ENCODE measurements at places on chromosomes 16 and 17.
A peak's percentile ranks its signal among the peaks of the same experiment; 100 is the strongest.

DNA sequence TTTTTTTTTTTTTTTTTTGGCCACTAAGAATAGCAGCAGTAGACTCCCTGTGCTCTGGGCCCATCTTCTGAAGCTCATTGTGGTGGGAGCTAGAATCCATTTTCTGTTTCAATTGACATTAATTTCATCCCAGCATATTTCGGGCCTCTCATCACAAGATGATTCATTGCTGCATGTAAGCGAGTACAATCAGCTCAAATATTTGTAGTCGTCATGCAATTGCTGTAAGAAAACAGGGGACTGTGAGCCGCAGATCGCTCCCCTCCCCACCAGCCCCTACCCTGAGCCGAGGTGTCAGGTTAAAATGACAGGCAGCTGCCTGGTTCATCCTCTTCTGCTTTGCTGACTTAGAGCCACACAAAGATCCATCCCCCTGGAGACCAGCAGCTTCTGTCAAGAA is 358.8 kb upstream of the CDH5 start:
- H3K27ac ChIP-seq = no peak overlapping the region
- no peaks in the 10 kb centered on the region for H3K4me1 ChIP-seq
- no peaks in the 10 kb centered on the region for H3K27me3 ChIP-seq
- no peaks in the 10 kb centered on the region for H3K36me3 ChIP-seq
- DNase-seq = no peak
- H3K4me3 ChIP-seq = no peak overlapping the region

DNA sequence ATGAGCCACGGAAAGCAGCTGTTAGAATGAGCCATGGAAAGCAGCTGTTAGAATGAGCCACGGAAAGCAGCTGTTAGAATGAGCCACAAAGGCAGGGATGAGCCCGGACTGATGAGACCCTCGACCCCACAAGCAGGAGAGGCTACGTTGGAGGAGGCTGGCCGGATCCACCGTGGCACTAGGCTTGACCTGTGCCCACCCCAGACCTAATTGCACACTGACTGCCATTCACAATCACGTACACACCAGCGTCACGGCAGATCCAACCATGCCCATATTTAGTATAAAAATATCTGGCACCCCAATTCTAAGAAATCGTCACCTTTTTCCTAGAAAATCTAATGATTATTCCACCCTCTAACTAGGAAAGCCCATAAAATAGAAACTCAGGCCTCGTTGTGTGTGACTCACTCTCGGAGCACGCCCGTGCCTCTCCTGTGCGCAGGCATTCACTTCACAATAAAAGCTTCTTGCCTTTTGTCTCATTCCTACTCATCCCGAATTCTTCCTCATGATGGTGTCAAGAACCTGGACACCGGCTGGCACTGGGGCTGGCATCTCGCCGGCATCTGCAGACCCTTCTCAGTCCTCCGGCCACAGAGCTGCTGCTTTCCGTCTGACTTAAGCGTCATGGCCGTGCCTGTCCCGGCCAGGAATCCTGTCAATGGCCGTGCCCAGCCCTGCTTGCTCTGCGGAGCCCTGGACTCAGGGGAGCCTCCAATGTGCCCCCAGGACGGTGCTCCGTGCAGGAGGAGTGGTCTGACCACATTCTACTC is 5.5 kb upstream of the SECTM1 start:
- peaks cover 5% of the 10 kb centered on the region for H3K27me3 ChIP-seq
- DNase-seq = no peak
- no peak overlapping the region for H3K27ac ChIP-seq
- no peak overlapping the region for H3K4me3 ChIP-seq
- no peaks in the 10 kb centered on the region for H3K36me3 ChIP-seq

DNA sequence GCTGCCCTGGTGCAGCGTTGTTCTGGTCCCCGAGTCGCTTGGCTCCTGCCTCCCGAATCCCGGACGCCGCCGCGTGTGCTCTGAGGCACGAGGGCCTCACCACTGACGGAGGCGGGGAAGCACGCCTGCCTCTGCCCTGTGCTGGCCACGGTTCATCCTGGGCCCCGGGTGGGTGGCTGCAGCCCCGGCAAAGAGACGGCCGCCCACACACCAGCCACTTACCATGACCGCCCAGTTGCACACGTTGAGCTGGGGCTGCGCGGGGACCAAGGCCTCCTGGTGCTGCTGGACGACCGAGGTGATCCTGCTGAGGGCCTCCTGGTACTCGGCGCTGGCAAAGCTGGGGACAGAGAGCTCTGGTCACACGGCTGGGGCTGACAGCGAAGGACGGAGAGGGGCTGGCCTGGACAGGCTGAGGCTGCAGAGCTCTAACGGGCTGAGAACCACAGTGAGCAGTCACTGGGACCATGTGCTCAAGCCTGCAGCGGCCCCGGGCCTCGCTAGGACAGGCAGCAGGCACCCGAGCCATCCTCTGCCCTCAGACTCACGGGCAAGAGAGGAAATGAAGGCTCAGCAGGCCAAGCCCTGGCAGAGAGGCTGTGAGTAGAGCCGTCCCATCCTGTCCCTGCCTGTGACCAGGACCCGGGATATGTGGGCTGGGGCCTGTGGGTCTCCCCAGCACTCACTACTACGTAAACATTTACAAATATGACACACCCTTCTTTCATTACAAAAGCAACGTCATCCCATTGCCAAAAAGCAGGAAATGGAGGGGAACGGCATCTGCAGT is 6.3 kb upstream of the APRT start:
- DNase-seq = no peak
- peaks cover 7% of the 10 kb centered on the region for H3K36me3 ChIP-seq
- H3K27me3 ChIP-seq = no peaks in the 10 kb centered on the region
- no peaks in the 10 kb centered on the region for H3K4me1 ChIP-seq

- DNase-seq = no peak
- H3K4me3 ChIP-seq = no peak overlapping the region
- H3K27me3 ChIP-seq = no peaks in the 10 kb centered on the region
- no peak overlapping the region for H3K27ac ChIP-seq
Measured at GRCh38 chr17:70060415-70060814, 14.6 kb upstream of the KCNJ16 start.

DNA sequence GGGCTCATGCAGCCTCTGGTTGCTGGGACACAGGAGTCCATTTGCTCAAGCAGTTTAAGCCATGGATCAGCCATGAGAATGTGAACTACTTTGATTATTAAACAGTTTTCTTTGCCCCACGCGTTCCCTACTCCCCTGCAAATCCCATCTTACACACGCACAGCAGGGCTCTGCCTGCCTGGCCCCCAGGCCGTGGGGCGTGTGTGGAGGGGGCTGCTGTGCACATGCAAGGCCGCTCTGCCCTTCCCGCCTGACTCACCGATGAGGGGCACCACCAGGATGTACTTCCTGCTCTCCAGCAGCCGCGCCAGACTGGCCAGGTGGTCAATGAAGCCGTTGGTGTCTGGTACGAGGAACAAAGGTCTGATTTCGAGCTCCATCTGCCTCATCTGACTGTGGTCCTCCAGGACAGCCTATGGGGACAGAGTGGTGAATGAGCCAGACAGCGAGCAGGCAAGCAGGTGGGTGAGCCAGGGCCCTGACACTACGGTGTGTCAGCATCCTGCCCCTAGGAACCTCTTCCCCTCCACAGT is 13.7 kb downstream of the HIC1 start:
- peak overlapping the region; percentile 54 for H3K4me3 ChIP-seq
- no peak for DNase-seq
- H3K4me1 ChIP-seq = peaks cover 64% of the 10 kb centered on the region

Measured in effector memory CD8-positive, alpha-beta T cell (primary cell).